ENCODE measurements at places on chromosomes 4 and X.
A peak's percentile ranks its signal among the peaks of the same experiment; 100 is the strongest.

GRCh38 chrX:119729408-119730201 lies 28.8 kb upstream of the SOWAHD start:
- peak; percentile 68 for DNase-seq

DNA sequence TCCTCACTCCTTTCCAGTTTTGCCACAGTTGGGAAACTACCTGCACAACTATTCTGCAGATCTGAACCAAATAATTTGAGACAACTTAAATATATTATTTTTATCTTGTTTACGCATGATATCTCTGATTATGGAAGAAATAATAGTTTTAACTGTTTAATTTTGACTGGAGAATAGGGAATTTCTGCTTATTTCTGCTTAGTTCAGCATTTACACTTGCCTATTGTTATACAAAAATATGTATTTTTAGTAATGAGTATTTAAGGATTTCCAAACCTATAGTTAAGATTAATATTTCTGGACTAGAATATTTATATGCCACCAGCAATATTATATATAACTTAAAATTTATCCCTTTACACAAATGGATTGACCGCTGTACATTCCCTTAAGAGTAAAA lies 125.5 kb downstream of the NWD2 start:
- DNase-seq, result no peak

GRCh38 chrX:8981723-8982122 lies 52.2 kb downstream of the FAM9B start:
- DNase-seq, result peak; percentile 54

DNA sequence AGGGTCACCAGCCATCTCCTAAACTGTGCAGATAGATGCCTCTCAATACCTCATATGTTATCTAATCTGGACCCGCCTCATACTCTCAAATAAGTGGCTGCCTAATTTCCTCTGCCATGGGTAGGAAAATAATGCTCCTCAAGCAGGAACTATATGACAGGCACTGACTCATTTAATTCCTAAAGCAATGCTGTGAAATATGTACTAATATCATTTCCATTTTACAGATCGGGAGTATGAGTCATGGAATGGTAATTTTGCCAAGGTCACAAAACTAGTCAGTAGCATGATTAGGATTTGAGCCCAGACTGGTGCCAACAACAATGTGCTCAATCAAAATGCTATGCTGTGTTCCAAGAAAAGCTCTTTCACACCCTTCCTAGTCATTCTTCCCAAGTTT lies 3.0 kb upstream of the NXT2 start:
- no peak for DNase-seq

GRCh38 chr4:36716874-36717273 lies 435.5 kb downstream of the DTHD1 start:
- DNase-seq, result no peak
